ENCODE measurements at places on chromosomes 7 and 10.

- no peak for DNase-seq
These were observed 152.7 kb downstream of the ZNF438 start for GRCh38 chr10:30878920-30879319.

GRCh38 chr10:124130198-124130900 lies 37.0 kb upstream of the CHST15 start:
- DNase-seq, result no peak

DNA sequence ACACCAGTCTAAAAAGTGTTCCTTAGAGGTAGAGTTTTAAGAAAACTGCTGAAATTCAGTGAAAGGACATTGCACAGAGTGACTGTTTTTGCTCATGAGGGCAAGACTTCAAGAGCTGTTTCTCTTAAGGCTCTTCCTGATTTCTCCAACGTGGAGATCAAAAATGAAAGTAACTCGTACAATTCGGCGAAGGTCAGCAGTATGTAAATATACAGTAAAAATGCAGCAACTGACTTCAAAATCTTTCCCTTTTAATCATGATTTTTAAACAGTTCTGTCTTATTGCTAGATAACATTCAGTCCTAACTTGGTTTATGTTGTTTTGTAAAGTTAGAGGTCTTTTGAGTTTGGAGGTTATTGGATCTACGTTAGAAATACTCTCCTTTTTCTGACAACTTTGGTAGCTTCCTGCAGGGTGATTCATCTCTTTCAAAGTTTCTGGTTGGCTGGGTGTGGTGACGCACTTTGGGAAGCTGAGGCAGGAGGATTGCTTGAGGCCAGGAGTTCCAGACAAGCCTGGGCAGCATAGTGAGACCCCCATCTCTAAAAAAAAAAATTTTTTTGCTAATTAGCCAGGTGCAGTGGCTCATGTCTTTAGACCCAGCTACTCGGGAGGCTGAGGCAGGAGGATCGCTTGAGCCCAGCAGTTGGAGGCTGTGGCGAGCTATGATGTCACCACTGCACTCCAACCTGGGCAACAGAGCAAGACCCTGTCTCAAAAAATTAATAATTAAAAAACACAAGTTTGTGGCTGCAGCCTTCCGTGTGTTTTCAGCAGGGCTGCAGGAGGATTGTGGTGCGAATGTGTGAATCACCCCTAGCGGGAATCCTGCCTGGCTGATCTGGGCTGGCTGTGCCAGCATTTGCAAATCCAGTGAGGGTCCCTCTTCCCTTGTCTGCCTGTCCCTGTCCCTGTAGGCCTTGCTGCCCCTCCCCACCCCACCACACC lies 29.2 kb upstream of the AP5Z1 start:
- DNase-seq, result no peak

DNA sequence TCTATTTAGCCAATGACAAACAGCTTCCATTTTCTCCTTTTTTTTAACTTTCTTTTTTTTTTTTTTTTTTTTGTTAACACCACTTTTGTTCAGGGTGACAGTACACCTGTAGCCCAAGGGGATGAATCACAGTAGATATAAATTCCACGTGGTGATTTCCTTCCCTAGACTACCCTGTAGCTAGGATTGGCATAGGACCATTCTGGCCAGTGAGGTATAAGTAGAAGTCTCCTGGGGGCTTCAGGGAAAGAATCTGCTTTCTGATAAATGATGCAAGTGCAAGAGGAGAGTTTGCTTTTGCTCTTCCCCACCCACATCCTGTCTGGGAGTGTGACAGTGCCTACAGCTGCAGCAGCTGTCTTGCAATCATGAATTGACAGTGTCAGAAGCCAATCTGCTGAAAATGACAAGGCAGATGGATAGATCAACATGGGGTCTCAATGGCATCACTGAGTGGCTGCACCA lies 63.2 kb upstream of the TOMM7 start:
- DNase-seq, result no peak

DNA sequence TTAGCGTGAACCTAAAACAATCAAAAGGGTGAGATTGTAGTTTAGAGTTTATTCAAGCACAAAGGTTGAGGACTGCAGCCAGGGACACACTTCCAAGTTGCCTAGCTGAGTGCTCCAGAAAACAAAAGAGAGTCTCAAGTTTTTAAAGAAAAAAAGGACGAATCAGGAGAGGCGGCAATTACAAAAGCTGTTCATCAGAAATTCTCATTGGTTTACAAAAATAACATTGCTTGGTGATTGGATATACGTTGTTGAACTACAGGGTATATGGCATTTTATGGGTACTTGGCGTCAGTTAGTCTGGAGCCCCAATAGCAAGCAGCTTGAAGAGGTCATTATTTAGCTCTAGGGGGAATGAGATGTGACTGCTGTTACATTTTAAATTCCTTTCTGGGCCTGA lies 11.5 kb downstream of the ZNF438 start:
- no peak for DNase-seq

DNA sequence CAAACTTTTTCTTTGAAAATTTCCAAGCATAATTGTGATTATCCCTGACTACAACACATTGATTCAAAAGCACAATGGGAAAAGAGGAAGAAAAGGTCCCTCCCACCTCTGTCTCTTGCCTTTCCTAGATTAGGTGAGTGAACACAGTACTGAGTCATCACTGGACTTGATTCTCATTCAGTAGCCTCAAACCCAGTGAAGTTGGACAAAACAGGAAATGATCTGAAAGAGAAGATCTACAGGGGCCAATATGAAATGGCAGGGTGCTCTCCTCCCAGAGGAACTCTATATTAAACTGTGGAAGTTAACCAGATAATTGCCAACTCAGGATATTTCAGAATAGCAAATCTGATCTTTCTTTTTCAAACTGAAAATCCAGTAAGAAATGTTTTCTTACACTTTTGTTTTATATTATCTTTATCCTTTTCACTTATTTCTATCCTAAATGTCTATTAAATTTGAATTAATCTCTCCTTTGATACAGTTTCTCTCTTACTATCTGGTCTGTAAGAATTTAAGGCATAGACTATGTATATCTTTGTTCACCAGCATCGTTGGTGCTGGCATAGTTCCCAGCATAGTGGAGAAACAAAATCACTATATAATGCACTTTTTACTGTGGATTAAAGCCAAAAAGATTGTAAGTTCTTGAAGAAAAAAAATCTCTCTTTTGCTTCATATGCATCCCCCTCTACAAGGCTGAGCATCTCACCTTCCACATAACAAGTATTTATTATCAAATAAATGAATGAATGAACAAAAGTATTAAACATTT lies 41.4 kb upstream of the IKZF1 start:
- DNase-seq, result no peak

DNA sequence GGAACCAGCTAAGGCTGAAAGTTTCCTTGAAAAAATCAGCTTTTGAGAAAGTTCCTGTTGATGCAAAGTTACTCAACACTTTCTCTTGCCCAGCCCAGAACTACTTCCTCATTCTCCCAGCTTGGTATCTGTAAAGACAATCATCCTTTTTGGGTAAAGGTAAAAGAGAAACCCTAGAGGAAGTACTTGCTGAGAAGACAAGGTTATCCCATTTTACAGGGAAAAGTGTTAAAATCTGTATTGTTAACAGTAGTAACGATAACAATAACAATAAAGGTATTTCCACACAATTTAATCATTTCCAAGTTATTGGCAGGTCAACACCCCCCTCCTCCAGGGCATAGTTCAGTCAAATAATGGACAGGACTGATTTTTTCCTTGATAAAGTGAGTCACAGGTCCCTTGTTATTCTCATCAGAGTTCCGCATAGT lies 2.4 kb downstream of the ALOX5 start:
- no peak for DNase-seq

- no peak for DNase-seq
These were observed 739 bp downstream of the MPP7 start for GRCh38 chr10:28302012-28302637.

DNA sequence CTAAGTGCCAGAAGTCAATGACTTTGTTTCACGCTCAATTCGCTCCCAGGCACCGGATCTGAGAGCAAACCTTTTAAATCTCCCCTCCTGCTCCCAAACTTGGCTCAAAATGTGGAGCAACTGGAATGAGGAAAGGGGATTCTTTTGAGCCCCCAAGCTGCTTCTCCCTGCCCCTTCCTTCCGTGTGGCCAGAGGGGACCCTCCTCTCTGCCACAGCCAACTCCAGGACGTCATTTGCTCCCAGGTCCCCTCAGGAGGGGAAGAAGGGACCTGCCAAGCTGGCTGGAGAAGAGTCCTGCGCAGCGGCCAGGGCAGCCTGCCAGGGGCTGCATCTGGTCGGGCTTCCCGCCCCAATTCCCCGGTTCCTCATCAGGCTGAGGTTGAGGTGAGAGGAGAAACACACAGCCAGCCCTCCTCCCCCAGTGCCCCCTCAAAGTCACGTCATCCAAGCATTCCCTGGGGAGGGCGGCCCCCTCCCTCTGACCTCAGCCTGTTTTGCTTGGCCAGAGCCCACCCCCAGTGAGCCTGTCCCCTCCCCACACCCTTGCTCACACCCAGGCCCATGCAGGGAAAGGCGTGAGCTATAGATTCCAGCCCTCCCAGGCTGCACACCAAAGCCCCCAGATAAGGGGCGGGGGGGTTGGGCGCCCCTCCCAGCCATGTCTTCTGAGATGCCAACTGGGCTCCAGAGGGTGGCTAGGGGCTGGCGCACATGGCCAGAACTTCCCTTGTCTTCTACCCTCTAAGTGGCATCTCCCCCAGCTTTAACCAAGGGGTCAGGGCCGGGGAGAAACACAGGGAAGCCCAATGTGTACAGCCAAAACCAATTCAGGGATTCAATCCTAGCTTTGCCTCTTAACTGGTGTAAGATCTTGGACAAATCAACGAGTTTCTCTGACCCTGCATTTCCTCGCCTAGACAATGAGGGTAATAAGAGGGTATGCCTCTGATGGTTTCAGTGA lies 35.0 kb downstream of the SH3PXD2A start:
- DNase-seq, result no peak

DNA sequence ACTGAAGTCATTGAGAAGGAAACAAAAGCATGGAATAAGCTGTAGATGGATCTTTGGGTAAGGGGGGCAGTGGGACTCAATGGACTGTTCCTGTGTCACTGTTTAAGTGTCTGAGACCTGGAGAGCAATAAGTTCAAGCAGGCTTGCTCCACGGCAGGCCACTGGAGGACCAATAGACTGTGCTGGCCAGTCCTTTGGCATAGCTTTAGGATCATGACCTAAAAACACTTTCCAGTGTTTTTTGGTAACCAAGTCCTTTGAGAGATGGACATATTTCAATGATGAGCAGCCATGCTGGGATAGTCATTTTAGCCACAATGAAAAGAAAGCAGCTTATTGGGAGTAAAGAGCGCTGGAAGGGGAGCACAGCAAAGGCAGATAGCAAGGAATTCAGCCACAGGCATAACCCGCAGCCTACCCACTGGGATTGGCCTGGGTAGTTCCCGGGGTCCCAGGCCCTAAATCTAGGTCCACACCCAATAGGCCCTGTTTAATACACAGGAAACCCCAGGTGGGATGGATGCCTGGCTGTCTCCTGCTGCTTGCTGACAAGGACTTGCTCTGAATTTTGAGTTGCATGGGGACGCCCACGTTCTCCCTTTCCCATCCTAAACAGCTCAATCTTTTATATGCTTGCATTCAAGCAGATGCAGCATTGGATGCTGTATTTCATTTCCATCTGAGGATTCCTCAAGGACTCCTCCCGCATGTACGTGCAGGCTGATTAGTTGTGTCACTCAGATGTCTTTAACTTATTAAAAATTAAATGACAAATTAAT lies 727.2 kb downstream of the KCNMA1 start:
- DNase-seq, result no peak

DNA sequence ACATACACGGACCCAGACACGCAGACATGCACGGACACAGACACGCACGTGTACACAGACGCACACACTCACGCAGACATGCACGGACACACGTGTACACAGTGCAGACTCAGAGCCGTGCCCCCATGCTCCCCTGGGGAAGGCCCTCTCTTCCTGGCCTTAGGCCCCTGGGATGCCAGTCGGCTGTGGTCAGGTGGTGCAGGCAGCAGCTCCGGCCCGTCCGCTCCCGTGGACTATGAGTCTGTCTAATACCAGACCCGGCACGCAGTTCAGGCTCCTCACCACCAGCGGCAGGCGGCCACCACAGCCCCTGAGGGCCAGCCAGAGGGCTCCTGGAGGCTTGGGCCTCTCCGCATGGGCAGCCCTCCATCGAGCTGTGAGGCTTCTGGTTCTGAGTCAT lies 52.0 kb upstream of the NKX6-2 start:
- DNase-seq, result no peak

DNA sequence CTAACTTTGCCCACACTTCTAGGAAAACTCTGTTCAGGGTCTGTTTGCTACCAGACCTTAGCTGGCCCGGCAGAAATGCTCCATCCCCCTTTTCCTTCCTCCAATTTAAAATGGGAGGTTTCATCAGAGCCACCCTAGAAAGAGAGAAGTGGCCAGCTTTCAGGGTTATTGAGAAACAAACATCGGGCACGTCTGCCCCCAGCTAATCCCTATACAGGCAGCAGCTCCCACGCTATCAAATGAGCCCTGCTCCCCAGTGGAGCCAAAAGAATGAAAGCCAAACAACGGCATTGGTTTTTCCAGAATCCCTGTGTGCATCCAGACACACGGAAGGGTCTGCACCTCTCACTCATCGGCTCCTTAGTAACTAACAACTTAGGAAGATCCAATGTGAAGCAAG lies 132.5 kb downstream of the GRID1 start:
- no peak for DNase-seq

DNA sequence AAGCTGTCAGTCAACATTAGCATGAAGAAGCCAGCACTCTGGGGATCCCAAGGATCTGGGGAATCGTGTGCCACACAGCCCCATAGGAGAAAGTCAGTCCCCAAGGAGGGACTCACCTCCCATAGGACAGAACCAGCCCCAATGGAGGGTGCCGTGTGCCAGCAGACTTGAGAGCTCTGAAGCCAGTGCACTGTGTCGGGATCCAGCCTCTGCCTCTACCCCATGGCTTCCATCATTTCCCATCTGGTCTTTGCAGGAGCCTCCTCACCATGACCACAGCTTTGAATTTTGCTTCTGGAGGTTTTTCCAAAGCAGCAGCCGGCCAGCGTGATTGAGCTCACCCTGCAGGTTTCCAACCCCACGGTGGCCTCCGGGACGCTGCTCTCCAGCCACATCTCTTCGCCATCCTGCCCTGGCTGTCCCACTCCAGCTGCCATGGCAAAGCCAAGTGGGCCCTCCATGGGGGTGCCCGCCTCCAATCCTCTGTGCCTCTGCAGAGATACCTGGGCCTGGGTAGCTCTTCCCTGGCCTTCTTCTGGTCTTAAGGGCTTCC lies 171.8 kb upstream of the SHH start:
- DNase-seq, result no peak

DNA sequence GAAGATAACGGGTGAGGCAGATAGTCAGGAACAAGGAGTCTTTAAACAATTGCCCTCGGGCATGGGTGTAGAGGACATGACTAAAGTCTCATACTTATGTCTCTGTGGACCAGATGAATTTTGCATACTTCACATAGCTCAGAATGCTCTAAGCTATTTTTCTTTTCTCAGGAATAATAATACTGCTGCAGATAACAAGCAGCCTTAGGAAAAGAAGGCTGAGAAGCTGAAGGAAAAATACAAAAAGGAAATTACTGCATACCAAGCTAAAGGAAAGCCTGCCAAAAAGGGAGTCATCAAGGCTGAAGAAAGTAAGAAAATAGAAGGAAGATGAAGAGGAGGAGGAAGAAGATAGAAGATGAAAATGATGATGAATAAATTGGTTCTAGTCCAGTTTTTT lies 13.4 kb upstream of the ERCC6 start:
- no peak for DNase-seq

All from stimulated activated CD8-positive, alpha-beta memory T cell treated with anti-CD3 and anti-CD28 coated beads, Interleukin-7, amount 100 ng/mL, for 1 hour (primary cell).